ENCODE measurements at places on chromosomes 16 and 17.

GRCh38 chr16:10937068-10937859 is 5.0 kb downstream of the DEXI start:
- no peak for DNase-seq

DNA sequence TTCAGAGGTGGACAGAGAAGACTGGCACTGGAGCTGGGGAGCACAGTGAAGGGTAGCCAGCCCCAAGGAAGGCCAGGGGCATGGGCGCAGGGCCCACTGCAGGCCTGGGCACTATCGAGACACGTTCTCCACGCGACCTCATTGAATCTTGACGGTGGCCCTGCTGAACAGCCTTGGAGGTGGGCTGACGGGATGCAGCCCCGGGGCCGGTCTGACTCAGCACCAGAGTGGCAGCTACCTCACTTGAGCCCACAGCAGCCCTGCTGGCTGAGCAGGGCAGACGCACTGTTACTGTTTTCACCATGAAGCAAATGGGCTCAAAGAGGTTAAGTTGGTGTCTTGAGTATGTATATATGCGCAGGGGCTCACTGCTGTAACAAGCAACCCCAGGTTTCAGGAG is 78.8 kb upstream of the FOXF1 start:
- no peak for DNase-seq

DNA sequence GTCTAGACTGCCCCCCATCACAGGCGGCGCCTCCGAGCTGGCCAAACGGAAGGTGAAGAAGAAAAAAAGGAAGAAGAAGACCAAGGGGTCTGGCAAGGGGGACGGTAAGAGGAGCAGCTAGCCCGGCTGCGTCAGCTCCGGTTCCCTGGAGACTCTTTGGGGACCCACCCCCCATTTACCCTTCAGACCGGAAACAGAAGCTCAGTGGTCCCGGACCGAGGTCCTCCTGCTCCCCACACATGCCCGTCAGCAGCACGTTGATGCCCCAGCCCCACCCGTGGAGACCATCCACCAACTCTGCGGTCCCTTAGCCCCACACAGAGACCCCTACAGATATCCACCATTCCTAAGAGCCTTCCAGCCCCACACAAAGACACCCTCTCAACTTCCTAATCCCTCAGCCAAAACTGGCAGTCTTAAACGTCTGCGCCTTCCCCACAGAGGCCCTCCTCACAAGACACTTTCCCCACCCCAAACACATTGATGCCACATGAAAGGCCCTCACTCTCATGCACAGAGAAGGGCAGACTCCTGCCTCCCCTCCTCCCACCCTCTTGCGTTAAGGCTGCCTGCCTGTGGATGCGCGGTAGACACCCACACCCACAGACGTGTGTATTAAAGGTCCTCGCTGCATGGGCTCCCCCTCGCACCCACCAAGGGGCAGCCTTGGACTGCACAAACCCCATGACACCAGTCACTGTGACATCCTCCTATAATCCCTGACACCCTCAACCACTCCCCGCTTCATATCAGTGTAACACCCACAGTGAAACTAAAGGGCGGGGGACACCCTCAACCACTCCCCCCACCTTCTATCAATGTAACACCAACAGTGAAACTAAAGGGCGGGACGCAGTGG is 58.2 kb upstream of the RPH3AL start:
- peak; percentile 48 for DNase-seq

DNA sequence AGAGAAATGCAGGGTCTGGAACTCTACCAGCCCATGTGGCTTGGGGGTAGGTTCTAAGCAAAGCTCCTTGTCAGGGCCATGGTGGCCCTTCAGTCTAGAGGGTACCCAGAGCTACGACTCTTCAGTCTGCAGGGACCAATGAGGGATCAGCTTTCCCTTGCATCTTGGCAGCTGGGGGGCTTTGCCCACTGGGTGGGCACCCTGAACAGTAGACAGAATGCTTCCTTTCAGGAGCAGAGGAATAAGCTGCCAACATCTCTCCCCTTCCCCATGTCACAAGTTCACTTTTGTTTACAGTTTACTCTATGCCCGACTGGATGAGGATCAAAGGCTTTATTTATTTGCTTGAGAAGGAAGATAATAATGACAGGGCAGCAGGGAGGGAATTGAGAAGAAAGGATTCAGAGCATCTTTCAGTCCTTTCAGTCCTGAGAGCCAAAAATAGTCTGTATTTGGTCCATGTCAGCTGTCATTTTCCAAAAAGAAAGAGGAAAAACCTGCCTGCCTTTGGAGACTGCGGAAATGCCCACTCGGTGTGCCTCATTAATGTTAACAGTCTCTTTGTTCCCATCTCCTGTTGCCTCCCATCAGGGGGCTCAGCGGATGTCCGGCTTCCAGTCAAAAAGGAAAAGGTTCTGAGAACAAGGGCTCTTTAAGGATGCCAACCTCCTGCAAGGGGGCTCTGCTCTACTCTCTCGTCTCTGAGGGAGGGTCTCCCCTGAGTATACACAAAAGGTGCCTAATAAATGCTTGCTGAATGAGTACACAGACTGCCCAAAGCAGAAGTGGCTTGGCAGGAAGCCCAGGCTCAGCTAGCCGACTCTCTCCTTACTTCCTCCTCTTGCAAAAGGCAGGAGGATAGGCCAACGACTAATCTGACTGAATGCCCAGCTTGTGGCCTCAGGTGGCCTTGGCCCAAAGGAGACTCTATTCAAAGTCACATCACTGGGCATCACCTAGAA is 17.1 kb downstream of the TRAF4 start:
- peak; percentile 99 for DNase-seq

GRCh38 chr16:48901712-48902374 is 291.9 kb upstream of the N4BP1 start:
- DNase-seq = no peak

- no peak for DNase-seq
Observed at GRCh38 chr17:47205419-47205963, 3.7 kb upstream of the MYL4 start.

DNA sequence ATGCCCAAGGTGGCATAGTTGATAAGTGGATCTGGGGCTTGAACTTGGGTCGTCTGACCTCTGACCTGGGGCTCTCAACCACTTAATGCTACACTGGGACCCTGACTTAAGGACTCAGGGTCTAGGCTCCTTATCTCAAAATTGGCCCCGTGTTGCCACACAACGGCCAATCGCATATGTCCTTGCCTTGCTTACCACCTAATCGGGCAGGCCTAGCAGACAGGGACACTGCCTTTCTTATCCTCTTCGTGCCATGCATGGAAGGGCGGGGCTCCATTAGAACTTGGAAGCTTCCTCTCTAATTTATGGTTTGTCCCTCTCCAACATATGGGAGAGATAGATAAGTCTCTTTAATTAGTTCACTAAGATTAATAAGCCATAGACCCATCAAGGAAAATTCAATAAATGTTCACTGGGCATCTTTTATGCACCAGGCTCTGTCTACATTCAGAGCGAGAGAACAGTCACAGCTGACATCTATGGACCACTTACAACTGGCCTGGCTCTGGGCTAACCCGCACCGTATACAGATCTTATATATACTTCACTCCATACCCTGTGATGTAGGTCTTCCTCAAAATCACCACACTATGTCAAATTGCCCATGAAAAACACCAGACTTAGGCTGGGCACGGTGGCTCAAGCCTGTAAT is 35.1 kb downstream of the CDH1 start:
- DNase-seq = no peak

DNA sequence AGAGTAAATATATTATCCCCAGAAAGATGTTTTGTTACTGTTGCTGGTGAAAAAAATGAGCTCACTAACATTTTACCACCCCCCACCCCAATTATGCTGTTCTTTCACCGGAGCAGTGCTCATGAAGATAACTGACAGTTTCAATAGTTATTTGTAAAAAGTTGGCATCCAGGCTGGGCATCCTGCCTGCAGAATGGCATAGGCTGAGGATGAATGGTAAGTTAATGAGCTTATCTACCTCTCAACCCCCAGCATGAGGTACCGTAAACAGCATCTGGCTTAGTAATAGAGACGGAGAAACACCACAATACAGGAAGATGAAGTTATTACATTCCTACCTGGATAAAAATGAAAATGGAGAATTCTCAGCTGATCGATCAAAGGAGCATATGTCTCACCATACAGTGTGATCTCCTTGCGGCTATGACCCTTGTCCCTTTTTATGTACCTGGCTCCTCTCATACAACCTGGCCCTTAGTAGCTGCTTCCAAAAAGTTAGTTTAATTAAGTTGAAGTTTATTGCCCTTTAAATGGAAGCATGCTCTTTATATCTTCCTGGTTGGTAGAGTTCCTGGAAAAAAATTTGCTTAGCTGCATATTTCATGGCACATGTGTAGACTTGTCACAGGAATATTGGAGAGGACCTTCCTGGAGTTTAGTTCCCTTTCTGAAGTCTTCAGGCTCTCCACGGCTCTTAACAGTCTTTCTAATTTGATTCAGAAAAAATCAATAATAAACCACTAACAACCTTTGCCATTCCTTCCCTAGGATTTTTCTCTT is 61.2 kb upstream of the MPHOSPH6 start:
- no peak for DNase-seq

DNA sequence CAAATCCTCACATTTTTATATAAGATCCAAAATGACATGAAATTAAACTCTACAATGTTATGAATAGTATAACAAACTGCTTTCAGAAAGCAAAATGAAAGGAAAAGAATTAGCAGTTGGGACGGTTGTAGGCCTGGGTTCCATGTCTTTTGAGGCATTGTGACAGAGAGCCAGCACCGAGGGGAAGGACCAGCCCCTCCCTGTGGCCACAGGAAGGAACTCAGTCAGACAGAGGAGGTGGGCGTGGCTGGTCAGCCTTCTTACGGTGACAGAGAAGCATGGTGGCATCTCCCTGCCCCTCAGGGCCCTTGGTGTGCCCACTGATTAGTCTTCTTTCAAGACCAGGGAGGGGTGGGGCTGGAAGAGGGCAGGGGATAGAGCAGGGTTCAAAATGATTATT is 5.7 kb downstream of the ZNF319 start:
- DNase-seq = peak; percentile 76

DNA sequence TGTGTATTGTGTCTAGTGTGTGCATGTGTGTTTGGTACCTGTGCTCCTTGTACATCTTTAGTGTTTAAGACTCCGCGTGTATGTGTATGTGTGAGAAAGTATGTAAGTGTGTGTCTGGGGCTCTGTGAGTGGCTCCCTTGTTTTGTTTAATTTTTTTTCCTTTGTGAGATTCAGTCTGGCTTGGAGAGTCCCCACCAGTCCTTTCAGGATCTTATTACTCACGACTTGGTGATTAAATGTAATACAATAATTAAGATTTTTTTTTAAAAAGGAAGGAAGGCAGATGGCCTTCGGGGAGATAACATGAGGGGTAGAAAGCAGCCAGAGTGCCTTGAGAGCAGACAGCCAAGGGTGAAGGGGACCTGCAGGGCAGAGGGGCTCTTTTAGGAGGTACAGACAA is 33.9 kb downstream of the FZD2 start:
- no peak for DNase-seq

DNA sequence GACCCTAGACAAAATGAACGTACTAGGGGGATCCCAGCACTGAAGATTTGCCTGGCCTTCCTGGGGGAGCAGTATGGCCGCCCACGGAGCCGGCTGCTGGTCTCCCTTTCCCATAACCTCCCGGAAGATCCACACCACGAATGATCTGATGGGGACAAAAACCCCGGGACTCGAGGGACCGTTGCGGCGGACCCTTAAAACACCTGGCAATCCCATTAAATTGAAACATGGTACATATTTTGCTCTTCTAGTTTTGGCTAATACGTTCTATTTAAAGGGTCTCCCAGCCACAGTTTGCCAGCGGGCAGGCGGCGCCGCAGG is 45.2 kb upstream of the LCMT1 start:
- DNase-seq = no peak

GRCh38 chr16:89709716-89710432 is 8.4 kb upstream of the SPATA2L start:
- no peak for DNase-seq

- no peak for DNase-seq
Observed at GRCh38 chr17:40582328-40582901, 17.1 kb upstream of the CCR7 start.

DNA sequence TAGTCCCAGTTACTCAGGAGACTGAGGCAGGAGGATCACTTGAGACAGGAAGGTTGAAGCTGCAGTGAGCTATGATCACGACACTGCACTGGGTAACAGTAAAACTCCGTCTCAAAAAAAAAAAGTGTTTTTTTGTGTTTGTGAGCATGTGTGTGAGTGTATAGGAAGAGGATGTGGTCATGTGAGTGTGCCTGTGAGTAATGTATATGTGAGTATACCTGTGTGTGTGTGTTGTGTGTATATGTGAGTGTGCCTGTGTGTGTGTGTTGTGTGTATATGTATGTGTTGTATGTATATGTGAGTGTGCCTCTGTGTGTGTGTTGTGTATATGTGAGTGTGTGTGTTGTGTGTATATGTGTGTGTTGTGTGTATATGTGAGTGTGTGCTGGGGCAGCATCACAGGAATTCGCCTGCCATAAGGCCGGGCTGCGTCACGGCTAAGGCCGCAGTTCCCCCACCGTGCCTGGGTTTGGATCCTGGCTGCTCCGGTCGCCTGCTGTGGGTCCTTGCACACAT is 21.4 kb upstream of the NPTX1 start:
- no peak for DNase-seq

DNA sequence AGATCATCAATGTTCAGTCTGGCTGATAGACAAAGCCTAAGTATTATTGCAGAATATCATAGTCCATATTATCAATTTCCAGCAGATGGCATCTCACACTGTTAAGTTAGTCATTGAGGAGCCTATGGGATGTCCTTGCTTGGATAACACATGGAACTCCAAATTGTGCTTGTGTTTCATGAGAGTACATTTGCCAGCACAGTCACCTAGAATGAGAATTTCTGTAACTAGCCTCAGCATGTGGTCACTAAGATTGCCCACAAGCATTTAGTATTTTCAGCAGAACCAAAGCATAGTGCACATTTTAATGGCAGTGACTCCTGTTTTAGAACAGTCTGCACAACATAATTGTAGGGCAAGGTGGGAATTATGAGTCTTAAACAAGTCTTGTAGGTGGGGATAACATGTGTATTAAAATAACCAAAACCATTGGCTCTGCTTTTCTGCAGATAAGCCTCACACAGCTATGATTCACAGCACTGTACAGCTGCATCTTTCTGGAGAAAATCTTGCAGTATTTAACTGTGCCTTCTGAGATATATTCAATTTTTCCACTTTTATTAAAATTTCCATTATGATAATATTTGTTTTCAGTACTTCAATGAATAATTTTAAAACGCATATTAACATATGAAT is 882.8 kb upstream of the SOX9 start:
- peak; percentile 12 for DNase-seq

- no peak for DNase-seq
Observed at GRCh38 chr17:56023851-56024250, 129.4 kb upstream of the ANKFN1 start.
